Subcutaneous preadipocyte (primary cell): ENCODE measurements at places on chromosomes 1 and 21. TPM values are rescaled to one million over a fixed set of nuclear protein-coding genes. Genes with fewer than 3 reads are reported as not detected.

The FAM72B gene
- 1.8 and 5.3 TPM in 2 replicates for total RNA-seq

The KRTAP21-2 gene
- total RNA-seq = not detected in 2 replicates

The ERMAP gene
- total RNA-seq = 8.6 and 13.2 TPM in 2 replicates

The OPTC gene
- total RNA-seq = not detected in 2 replicates

The PRAMEF11 gene
- not detected in 2 replicates for total RNA-seq
